ENCODE measurements at places on chromosomes 5 and 9. TPM values are rescaled to one million over a fixed set of nuclear protein-coding genes. Genes with fewer than 3 reads are reported as not detected.

SHC3 gene
- under 0.01 TPM for total RNA-seq

BTNL3 gene
- total RNA-seq: not detected

GRM6 gene
- not detected for total RNA-seq

NOXA1 gene
- total RNA-seq: not detected

FAXDC2 gene
- total RNA-seq: 2.3 TPM

ENTREP1 gene
- 3.3 TPM for total RNA-seq

SQSTM1 gene
- total RNA-seq: 928 TPM

CYLC2 gene
- total RNA-seq: not detected

SLC36A2 gene
- not detected for total RNA-seq

PRLR gene
- not detected for total RNA-seq

QRFP gene
- total RNA-seq: not detected

SERF1A gene
- 0.59 TPM for total RNA-seq

TRIM7 gene
- total RNA-seq: 16.6 TPM

LIFR gene
- total RNA-seq: 40.2 TPM

KCNN2 gene
- 1.6 TPM for total RNA-seq

SEMA4D gene
- total RNA-seq: 1.3 TPM

PDE6A gene
- 0.05 TPM for total RNA-seq

PCDHGC5 gene
- 0.20 TPM for total RNA-seq

CNTNAP3B gene
- 22.2 TPM for total RNA-seq

RAD23B gene
- total RNA-seq: 67.4 TPM

RLN2 gene
- not detected for total RNA-seq

SHOC1 gene
- not detected for total RNA-seq

CEL gene
- total RNA-seq: 0.07 TPM

STKLD1 gene
- 0.49 TPM for total RNA-seq

ATP6V0E1 gene
- total RNA-seq: 206 TPM

ZNF354C gene
- 3.1 TPM for total RNA-seq

RASGRF2 gene
- total RNA-seq: 38.2 TPM

LCN12 gene
- not detected for total RNA-seq

SARDH gene
- not detected for total RNA-seq

TMEM8B gene
- 0.27 TPM for total RNA-seq

SLC24A2 gene
- total RNA-seq: not detected

MXD3 gene
- 68.0 TPM for total RNA-seq

SMIM33 gene
- not detected for total RNA-seq

ZFP37 gene
- total RNA-seq: 0.60 TPM

CCDC192 gene
- not detected for total RNA-seq

SPAAR gene
- 26.6 TPM for total RNA-seq

GPR151 gene
- total RNA-seq: not detected

FCN2 gene
- total RNA-seq: not detected

UBLCP1 gene
- total RNA-seq: 20.9 TPM

GLRA1 gene
- not detected for total RNA-seq

AK6 gene
- total RNA-seq: 23.1 TPM

FRRS1L gene
- not detected for total RNA-seq

UBE2QL1 gene
- total RNA-seq: not detected

ADAM19 gene
- 5.0 TPM for total RNA-seq

TMEFF1 gene
- 19.6 TPM for total RNA-seq
